ENCODE measurements at places on chromosomes 1 and 21.

DNA sequence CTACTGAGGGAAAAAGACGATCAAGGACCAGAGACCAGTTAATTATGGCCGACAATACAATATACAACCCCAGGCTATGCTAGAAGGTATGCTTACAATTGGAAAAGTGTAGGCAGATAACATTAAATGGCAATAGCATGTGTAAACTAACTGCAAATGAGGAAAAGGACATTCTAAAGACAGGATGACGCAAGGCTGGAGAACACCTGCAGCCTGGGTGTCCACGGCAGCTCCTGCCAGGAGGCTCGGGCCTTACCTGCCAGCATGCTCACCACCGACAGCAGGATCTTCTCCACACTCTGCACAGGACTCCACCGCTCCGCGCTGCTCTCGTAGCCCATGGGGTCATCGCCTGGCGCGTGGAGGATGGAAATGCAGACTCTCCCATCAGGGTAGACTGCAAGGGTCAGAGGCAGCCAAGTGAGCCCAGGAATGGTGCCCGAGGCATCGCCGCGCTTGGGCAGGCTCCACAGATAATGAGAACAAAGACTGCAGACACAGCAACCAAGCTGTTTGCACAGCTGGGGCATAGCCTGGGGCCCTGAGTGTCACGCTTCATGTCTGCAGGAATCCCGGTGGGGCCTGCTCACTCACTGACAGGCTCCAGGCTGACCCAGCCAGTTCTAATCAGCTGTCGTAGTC is 28.2 kb downstream of the UBE2G2 start:
- DNase-seq: no peak

- DNase-seq: no peak
Measured at GRCh38 chr1:1397839-1398523, 1.2 kb downstream of the CCNL2 start.

DNA sequence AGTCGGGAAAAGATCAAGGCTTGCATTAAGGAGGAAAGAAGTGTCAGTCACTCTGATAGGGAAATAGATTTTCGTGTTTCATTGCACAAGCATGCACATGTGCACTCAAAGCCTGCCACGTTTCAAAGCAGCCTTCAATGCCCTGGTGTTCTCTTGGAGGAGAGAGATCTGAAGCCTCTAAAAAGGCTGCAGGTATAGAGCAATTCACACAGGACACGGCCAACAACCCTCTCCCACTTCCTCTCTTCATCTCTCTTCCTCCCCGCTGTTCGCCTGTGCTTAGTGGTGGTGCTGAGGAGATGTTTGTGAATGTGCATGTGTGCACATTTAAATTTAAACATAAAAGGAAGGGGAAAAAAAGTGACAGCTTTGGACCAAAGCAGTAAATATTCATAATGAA is 117.7 kb downstream of the NUF2 start:
- DNase-seq: no peak

- no peak for DNase-seq
Measured at GRCh38 chr1:53112271-53112774, 30.1 kb downstream of the SLC1A7 start.

DNA sequence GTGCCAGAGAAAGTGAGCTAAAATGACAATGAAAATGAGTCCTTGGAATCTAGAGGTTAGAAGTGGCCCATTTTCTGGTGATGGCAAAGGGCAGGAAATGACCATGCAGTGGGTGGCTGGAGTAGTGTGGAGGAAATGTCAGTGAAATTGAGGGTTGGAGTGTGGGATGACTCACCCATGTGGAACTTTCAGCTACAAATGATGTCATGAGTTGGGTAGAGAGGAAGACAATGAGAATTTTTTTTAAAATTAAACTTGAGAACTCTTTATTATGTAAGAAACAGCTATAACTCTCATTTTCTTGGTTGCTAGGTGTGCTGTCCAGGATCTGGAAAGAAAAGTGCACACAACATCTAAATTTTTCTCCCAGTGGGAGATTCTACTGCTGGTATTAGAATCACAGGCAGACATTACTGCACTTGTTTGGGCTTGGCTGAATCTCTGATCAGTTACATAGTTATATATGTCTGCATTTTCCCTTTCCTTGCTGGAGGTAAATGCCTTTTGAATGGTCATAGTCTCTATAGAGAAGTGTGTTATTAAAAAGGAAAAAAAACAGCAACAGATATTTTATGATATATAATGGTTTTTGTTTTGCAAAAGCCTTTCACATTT is 56.8 kb upstream of the GNG12 start:
- no peak for DNase-seq

DNA sequence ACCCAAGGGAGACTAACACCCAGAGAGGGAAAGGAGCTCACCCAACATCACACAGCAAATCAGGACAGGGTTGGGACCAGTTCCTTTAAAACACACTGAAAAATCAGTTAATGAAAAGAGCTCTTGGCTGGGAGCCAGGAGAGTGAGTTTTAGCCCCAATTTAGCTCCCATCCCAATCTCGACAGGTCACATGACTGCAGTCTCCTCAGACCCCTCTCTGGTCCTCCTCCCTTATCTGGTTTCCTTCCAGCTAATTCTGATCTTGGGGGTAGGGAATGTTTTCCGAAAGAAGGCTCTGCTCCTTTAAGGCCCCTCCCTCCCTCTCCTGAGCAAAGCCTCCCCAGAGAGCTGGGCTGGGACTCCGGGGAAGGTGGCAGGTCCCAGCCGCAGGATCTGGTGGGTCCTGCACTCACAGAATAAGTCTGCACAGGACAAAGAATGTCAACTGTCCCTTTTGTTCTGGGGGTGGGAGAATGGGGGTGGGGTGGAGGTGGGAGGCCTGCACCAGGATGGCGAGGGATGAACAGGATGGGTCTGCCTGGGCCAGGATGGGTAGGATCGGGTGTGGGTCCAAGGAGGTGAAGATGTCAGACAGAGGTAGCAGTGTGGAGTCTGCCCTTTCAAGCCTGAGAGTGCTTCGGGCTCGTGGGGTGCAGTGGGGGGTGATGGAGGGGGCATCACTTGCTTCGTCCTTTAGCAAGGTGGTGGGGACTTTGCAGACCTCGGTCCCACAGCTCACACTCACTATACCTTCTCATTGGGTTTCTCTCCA is 57.3 kb upstream of the SSBP3 start:
- no peak for DNase-seq

DNA sequence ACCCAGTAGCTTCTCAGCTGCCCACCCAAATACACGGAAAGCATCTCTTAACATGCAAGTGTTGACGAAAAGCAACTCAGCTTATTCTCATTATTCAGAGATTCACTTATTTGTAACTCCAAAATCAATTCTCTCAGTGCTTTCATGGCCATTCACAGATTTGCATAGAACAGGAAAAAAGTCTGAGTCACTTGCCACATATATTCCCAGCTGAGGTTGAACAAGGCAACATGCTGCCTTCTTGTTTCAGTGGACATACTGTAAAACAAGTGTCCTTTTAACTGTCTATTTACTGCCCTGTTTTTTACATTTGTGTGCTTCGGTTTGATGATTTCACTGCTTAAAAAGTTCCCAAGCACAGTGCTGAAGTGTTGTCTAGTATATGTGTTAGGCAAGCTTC is 273.0 kb downstream of the LTN1 start:
- no peak for DNase-seq

GRCh38 chr1:180930687-180931086 is 18.0 kb downstream of the KIAA1614 start:
- DNase-seq: no peak

- DNase-seq: no peak
Measured at GRCh38 chr1:234559902-234560676, 49.9 kb downstream of the IRF2BP2 start.

GRCh38 chr21:42865776-42866160 is 13.6 kb downstream of the WDR4 start:
- no peak for DNase-seq

- DNase-seq: no peak
Measured at GRCh38 chr1:158095737-158096335, 84.9 kb upstream of the CD1D start.

DNA sequence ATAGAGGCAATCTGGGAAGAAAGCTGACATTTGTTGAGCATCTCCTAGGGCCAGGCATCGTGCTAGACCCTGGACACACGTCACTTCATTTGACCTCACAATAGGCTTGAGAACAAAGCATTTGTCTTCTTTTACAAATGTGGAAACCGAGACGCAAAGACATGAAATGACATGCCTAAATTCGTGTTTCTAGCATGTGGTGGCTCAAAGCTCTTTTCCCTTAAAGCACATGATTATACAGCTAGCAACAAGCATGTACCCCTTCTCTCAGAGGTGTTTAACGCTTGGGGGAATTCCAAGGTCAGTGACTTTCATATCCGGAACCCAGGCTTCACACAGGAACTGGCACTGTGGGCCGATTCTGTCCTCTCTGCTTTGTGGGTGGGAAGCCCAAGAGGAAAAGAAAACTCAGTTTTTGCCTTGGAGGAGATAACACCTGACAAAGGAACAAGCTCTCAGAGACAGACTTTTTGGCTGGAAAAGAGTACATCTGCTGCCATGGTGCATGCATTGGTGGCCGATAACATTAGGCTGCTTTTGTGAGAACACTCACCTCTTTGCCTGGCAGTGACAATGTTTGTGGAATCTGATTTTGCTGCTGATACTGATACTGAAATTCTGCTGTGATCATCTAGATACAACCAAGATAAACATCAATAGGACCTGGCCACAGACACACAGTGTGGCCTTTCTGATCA is 15.4 kb upstream of the CD2 start:
- DNase-seq: no peak

DNA sequence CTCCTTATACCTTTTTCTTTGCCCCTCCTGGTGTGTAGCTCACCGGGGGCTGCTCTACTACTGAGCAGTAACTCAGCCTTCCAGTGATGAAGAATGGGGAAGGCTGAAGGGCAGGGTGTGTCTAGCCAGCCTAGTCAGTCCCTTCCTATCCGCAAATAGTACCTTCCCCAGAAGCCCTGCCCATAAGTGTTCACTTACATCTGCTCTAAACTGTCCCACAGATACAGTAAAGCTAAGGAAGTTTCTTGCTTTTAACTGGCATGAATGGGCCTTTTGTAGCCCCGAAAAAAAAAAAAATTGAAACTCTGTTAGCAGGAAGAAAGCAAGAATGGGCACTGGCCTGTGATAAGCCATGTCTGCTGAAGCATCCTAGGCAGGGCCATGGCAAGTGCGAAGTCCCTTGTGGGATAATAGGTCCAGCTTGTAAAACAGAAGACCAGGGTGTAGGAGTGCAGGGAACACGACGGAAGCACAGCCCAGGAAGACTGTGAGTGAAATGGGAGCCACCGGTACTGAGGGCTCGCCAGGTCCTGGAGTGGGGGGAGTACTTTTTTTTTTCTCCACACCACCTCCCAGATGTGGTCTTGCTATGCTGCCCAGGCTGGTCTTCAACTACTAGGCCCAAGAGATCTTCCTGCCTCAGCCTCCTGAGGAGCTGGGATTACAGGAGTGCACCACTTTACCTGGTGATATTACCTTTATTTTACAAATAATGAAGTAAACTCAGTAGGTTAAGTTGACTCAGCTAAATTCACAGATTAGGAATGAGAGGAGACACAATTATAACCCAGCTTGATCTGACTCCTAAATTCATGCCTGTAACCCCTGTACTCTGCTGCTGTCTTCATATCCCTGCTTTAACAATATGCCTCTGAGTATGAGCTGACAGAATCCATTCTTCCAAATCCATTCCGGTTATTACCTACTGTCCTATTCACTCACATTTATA is 347.5 kb downstream of the SMYD3 start:
- DNase-seq: no peak

- no peak for DNase-seq
Measured at GRCh38 chr21:38714999-38715398, 90.7 kb upstream of the ETS2 start.

DNA sequence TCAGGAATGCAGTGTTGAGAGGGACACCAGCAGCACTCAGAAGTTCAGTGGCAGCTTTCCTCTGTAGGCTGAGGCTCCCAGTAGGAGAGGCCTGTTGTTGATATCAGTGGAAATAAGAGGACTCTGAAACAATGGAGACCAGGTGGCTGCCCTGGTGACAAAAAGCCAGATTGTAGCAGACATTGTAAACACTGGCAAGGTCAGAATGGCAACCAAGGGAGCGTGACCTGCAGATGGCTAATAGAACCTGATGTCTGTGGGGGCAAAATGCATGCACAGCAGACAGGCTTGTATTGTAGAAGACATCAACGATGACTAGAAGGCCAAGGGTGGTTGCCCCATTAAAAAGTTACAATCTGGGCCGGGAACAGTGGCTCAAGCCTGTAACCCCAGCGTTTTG is 53.1 kb upstream of the GPR37L1 start:
- no peak for DNase-seq

- no peak for DNase-seq
Measured at GRCh38 chr1:203045821-203046594, 19.7 kb downstream of the PPFIA4 start.

GRCh38 chr1:246002725-246003441 is 504.2 kb downstream of the SMYD3 start:
- peak; percentile 76 for DNase-seq

DNA sequence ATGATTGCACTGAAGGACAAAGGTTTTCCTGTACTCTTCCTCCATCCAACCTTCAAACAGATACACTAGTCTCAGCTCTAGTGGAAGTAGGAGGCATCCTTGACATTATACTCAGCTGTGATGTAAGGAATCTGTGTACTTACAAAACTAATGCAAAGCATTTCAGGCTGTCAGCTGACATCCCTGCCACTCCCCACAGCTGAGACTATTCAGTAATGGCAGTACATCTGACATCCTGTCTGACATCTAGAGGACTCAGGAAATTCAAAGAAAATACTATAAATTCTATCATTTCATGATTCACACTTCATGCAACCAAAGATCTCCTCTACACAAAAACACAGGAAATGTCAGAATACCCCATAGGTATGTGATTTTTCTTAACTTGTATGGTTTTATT is 325.8 kb downstream of the SMYD3 start:
- no peak for DNase-seq

GRCh38 chr1:31798433-31799195 is 17.2 kb downstream of the SPOCD1 start:
- DNase-seq: no peak

GRCh38 chr1:155255243-155256007 is at the start of gene ENTREP3:
TSS of gene ENTREP3 (minus strand) at chr1:155255483. CDS start at chr1:155254877, 606 bp downstream.
- no peak for DNase-seq

All from NCI-H1436 treated with DMSO at 0.1 percent for 48 hours (cell line).